ENCODE measurements at places on chromosomes 12 and 14.
A peak's percentile ranks its signal among the peaks of the same experiment; 100 is the strongest.

GRCh38 chr14:23308721-23309445, 2.2 kb downstream of the BCL2L2 start:
- no peak for DNase-seq

DNA sequence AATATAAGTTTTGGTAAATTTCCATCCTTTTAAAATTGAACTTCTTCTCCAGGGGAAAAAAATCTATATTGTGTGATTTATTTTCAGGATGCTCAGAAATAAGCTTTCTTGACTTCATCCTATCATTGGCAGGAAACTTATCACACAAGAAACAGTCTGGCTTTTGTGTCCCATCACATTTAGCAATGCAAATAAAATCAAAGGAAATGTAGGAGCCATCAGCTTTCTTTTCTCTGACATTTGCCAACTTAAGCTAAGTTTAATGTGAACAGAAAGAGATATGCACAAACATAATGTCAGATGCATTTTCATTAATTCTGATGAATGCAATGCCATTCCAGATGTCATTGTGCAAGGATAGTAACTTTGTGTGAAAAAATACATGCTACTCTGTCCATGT, 56.6 kb downstream of the LIN7A start:
- DNase-seq = no peak

- DNase-seq = no peak
These were observed 38.2 kb downstream of the DTX1 start for GRCh38 chr12:113094738-113095137.

DNA sequence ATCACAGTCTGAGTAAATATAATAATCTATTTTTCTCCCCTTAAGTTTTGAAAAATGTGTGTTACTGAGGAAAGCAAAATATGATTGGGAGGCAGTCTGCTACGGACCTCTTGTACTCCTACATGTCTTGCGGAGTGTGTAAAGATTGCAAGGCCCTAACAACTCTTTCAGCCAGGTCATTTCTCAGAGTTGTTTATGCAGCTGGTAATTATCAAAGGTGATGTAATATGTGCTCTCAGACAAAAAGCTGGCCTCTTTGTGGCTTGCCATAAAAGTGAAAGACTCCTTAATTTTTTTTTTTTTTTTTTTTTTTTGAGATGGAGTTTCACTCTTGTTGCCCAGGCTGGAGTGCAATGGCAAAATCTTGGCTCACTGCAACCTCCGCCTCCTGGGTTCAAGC, 40.5 kb upstream of the MON2 start:
- DNase-seq = no peak

GRCh38 chr14:98935921-98936320, 336.1 kb downstream of the BCL11B start:
- DNase-seq = no peak

- peak; percentile 83 for DNase-seq
These were observed 157.7 kb downstream of the TTC7B start for GRCh38 chr14:90658541-90658967.

- DNase-seq = no peak
These were observed 266.4 kb downstream of the NAV3 start for GRCh38 chr12:78096909-78097597.

GRCh38 chr12:84763107-84763506, 149.5 kb downstream of the SLC6A15 start:
- no peak for DNase-seq

GRCh38 chr12:117830471-117830870, 138.3 kb downstream of the KSR2 start:
- DNase-seq = no peak

- no peak for DNase-seq
These were observed 142.2 kb upstream of the RFLNA start for GRCh38 chr12:124152731-124153130.

DNA sequence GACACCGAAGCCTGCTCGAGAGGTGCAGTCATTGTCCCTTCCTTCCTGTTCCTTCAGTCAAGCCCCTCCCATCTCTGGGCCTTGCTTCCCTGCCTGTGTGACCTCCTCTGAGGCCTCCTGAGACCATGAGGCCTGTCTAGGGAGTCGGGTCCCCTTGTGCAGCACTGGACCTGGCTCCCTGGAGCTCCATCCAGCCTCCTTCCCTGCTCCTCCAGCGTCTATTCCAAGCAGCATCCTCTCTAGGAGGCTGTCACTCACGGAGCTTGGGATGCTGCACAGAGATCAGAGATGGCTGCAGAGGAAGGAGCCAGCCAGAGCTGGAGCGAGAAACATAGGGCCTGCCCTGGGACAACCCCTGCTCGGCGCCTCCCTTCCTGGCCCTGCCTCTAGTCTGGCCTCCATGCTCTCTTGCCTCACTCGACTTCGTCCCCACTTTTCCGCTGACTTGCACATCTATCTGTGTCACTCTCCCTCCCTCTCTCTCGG, 142.7 kb downstream of the BCL11B start:
- no peak for DNase-seq

- DNase-seq = no peak
These were observed 40.4 kb upstream of the BTG1 start for GRCh38 chr12:92186038-92186470.

DNA sequence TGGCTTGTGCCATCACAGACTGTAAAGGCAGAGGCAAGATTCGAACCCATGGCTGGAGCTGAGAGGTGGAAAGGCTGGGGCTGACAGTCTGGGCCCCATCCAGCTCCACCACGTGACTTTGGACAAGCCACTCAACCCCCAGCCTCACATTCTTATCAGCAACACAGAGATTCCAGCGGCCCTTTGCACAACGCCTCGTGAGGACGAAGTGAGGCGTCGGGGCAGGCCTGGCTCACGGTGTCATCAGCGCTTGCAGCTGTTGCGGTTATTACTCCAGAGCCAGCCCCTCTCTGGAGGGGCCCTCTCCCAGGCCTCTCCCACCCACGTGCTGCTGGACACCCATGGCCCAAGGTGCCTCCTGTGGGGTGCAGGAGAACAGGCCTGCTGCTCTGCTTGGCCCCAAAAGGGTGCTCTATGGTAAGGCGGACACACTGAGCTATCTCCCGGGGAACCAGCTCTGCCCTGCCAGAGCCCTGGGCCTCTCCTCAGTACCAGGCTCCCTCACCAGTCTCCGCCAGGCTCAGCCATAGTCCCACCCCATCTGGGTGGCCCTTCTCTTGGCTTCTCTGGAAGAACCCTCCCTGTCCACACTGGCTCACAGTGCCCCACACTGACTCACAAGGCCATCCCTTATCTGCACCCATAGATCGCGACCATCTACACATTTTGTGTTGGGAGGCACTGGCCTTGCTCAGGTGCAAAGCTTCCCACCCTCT, 21.1 kb downstream of the CHGA start:
- no peak for DNase-seq

DNA sequence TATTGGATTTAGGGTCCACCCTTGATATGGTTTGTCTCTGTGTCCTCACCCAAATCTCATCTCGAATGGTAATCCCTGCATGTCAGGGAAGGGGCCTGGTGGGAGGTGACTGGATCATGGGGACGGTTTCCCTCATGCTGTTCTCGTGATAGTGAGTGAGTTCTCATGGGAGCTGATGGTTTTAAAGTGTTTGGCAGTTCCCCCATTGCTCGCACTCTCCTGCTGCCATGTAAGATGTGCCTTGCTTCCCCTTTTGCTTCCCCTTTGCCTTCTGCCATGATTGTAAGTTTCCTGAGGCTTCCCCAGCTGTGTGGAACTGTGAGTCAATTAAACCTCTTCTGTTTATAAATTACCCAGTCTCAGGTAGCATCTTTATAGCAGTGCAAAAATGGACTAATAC, 118.3 kb downstream of the VRK1 start:
- no peak for DNase-seq

GRCh38 chr14:64692986-64693809, 11.0 kb upstream of the PLEKHG3 start:
- DNase-seq = no peak

- no peak for DNase-seq
These were observed 979.8 kb downstream of the VRK1 start for GRCh38 chr14:97776890-97777558.

GRCh38 chr12:47858511-47859266, 39.0 kb upstream of the HDAC7 start:
- DNase-seq = no peak

DNA sequence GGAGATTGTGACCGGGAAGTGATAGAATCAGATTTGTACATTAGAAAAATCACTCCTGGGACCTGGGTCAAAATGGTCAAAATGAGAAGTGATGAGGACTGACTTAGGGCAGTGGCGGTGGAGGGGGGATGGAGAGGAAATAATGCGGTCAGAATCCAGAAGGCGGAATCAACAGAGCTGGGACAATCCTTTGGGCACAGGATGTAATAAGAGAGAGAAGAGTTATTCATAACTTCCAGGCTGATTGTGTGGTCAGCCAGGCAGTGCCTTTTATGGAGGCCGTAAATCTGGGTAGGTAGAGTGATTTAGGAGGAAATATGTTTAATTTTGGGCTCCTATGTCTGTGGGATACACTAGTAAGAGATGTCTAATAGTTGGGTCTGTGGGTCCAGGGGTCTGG, 21.6 kb downstream of the FBXL14 start:
- DNase-seq = no peak

- DNase-seq = no peak
These were observed 641 bp upstream of the ASCL1 start for GRCh38 chr12:102956738-102957327.

DNA sequence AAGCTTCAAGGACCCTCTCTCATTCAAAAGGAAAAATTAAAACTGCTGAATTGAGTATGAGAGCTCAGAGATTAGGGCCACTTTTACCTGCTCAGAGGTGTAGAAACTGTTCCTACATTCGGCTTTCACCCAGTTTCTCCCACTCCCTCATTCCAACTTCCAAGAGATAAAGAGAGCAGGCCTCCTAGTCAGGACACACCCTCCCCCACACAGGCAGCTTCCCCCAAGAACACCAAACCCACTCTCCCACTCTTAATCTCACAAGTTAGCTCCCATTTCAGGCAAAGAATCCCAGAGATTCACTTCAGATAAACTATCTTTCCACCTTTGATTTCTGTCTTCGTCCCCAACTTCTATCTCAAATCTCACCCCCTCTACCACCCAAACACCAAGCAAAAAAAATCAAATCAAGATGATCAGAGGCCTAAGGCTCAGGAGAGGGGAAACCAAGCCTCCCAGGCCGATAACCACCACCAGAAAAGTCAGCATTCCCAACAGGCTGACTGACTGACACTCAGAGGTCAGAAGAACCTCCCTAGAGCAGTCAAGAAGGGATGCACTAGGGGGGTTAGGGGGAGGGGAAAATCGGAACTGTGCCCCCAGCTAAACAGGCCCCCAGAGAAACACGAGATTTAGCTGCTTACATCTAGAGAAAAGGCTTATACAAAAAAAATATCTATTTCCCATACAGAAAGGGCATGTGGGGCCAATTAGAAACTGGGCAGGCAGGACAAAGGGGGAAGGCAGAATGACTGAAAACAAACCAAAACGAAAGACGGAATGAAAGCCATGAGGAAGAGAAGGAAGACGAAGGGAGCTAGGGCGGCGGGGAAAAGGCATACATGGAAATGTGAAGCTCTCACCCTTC, 13.2 kb upstream of the CDH24 start:
- DNase-seq = no peak

- DNase-seq = no peak
These were observed 53.9 kb downstream of the ACACB start for GRCh38 chr12:109170324-109170723.

GRCh38 chr14:67232066-67232465, 9.2 kb upstream of the PALS1 start:
- DNase-seq = no peak

GRCh38 chr14:89251061-89251460, 166.0 kb downstream of the FOXN3 start:
- no peak for DNase-seq

DNA sequence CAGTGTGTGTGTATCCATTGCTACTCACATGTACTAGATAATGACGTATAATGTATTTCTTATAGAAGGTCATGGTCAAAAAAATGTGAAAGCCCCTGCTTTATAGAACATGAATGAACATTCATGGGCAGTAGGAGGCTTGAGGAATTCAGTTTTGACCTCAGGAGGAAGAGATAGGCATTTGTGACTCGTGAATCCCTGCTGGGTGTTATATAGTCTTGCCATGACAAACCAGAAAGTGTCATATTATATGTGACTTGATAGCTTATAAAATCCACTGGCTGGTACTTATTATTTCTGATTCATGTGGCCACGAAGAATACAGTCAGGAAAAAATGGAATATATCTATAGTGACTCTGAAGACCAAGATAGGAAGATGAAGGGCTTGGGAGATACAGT, 287.6 kb downstream of the CEP128 start:
- no peak for DNase-seq

DNA sequence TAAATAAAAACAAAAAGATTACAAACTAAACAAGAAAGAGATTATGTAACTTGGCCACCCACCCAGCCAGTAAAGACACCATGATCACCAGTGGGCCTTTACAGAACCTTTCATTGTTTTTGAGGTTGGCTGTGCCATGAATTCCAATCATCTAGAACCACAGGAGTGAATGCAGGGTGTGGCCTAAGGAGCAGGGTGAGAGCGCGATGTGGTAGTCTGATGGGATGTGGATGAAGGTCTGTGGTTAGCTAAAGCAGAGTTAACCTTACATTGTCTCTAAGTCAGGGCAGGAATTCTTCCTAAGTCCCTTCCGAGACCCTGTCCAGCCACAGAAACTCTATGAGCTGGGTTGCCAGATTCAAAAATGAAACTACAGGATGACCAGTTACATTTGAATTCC, 54.0 kb upstream of the CDKN3 start:
- DNase-seq = no peak

- DNase-seq = no peak
These were observed 91.6 kb upstream of the PTPRQ start for GRCh38 chr12:80352474-80352873.

DNA sequence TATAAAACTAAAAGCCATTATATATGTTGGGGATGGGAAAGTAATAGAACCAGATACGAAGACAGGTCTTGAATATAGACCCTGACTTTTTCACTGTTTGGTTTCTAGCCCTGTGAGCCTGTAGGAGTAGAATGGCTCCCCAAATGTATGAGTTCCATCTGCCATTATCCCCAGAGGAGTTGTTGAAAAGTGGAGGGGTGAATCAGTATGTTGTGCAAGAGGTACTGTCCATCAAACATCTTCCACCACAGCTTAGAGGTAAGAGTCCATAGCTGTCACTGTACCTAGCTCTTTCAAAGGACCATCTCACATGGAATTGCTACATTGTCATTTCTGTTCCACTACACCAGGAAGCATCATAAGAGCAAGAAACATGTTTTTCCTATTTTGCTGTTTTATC, 1.1 kb downstream of the NCAPD2 start:
- DNase-seq = no peak

DNA sequence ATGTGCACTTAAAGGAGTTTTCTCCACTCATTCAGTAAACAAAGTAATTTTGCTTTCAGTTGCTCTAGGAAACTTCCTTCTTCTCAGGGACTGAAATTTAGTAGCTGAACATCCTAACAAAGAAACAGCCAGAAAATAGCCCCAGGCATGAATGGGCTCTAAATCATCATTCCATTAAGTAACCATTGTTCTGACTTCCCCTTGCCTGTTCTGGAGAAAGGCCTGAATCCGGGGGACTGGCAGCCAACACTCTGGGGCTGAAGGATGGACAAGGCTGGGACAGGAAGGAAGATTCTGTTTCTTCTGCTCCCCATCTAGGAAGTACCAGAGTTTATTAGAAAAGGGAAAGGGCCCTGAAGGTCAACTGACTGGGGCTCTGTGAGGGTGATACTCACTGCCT, 104.5 kb downstream of the ESRRB start:
- no peak for DNase-seq

All from hematopoietic multipotent progenitor cell (in vitro differentiated cells).